Cerebellar nuclear complex (tissue), 1 donor: ENCODE measurements at places on chromosomes 13 and 19.

DNA sequence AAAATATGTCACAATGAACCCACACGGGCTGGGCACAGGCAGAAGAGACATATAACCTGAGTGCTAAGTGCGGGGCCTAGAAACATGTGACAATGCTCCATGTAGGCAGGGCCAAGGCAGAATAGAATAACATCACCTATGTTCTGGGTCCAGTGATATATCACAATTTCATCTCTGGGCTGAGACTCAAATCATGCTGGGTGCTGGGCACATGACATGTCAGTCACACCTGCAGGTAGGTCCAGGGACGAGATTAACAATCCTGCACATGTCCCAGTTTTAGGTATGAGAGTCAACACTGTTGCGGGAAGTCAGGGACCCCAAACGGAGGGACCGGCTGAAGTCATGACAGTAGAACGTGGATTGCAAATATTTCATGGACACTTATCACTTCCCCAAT, 50.3 kb downstream of the ZNF99 start:
- DNase-seq: no peak

DNA sequence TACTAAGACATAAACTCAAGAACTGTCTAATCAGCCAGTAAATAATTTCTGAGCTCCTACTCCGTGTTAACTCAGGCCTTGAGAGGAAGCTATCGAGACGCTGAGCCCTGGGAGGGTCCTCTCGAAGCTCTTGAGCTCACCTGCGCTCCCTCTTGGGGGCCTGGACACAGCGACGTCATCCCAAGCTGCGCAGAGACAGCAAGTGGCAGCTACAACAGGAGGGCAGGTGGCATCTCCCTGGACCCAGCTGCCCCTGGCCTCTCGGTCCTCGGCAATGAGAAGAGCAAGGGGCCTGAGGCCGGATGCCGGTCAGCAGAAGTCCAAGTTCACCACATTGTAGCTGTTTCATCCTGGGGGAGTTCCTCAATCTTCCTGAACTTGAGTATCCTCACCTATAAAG, 30.5 kb upstream of the TUBGCP3 start:
- DNase-seq: no peak

- no peak for DNase-seq
Measured at GRCh38 chr13:73943137-73943964, 190.9 kb downstream of the KLF12 start.

- DNase-seq: no peak
Measured at GRCh38 chr19:53057904-53058580, 13.5 kb downstream of the ERVV-2 start.

- no peak for DNase-seq
Measured at GRCh38 chr19:6048348-6048747, 62.0 kb downstream of the RFX2 start.
